Heart left ventricle (tissue), 16 donors: ENCODE measurements at places on chromosomes 11 and 22.

- no peak for DNase-seq
Measured at GRCh38 chr11:106159836-106160235, 82.4 kb downstream of the AASDHPPT start.

DNA sequence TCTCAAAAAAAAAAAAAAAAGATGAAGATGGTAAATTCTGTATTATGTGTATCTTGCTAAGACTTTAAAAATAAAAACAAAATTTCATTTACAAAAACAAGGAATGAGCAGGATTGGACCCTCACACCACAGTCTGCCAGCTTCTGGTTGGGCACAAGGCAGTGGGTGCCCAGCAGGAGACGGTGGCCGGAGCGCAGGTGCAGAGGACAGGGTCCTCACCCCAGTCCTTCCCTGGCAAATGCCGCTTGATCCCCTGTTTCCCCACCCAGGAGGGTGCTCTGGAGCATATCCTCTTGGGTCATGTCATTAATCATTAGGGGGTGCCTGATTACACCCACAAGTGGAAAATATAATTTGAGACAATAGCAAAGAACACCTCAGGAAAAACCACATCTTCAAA is 31.2 kb downstream of the SHANK2 start:
- no peak for DNase-seq

DNA sequence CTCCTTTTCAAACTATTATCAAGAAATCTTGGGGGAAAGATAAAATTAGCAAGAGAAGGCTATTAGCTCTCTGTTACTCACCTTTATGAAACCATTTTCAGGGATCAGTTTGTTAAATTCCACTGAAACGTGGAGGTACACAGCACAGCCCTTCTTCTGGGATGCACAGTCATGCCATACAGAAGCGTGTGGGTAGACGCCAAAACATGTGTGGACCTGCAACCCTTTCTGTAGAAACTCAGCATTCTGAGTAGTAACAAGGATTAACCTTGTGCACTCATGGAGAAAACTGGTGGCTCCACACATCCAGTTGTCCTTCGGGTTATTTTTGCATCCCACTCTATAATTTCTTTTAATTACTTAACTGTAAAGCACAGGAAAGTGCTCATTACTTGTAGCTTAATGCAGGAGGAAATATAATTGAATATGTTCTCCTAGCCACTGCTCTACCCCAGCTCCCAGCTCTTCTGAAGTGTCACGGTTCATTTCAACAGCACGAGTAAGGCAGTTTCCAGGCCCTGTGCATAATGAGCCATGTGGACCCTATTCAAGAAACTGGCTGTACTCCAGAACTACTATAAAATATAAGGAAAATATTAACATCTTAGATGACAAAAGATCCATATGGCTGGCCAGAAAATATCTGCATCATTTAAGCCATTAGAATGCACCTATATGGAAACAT is 26.1 kb downstream of the BDNF start:
- no peak for DNase-seq

DNA sequence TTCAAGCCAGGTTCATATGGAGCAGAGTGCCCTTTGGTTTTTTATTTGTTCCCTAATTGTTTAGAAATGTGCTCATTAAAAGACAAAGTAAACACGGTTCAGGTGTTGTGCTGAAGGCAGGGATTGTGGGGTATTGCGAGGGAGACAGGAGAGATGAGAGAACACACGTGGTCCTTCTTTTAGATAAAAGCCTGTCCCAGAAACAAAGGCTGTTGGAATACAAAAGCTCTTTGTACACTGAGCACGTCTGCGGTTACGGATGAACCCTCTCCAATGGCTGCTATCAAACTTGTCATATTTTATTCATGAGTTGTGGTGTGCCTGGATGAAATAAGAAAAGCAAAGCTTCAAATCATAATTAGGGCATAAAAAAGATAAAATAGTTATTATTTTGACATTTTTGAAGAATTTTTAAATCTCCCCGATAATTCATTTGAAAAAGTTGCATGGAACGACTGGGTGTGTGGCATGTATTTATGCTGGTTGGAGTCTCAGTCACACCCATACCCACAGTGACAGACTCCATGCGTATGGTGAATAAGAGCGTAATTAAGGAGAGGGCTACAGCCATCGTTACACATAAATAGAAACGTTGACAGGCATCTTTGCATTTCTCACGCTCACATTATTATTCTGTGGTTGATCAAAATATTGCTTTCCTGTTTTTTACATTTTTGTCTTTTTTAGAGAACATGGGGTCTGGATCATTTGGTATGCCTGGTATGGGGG is 92.9 kb downstream of the NELL1 start:
- DNase-seq = no peak

- DNase-seq = no peak
Measured at GRCh38 chr11:43567396-43567975, 113.1 kb upstream of the HSD17B12 start.

GRCh38 chr11:79206951-79207350 is 233.9 kb downstream of the TENM4 start:
- DNase-seq = no peak

DNA sequence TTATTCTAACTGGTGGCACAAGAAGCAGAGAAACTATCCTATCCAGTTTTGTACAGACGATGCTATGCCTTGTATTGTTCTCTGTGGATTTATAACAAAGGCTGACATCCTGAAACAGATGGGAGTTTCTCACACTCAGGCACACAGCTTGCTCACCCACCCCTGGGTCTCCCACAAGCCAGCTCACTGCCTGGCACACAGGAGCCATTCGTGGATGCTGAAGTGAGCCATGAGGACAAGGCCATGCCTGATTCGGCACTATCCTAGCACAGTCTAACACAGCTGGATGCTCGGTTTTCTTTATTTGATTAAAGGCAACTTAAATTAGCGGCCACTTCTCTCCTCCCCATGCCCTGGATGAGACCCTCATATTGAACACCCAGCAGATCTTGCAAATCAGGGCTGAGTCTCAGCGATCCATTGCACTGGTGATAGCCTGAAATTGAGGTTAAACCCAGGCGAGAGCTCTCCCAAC is 25.7 kb upstream of the TMPRSS4 start:
- DNase-seq = no peak

DNA sequence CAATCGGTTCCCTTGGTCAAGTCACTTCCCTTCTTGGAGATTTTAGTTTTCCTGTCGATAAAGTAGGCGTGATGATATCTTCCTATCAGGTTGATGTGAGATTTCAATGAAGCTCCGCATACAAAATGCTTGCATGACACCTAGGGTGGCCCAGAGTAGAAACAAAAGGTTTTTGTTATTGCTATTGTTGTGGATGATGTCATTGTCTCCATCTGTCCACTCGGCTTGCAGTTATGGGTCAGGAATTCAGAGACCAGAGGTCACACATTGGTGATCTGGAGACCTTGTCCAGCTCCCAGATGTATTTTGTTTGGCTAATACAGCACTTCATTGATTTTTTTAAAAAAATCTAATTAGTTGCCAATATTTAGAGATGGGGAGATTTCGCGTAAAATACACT is 382.1 kb downstream of the MN1 start:
- no peak for DNase-seq

DNA sequence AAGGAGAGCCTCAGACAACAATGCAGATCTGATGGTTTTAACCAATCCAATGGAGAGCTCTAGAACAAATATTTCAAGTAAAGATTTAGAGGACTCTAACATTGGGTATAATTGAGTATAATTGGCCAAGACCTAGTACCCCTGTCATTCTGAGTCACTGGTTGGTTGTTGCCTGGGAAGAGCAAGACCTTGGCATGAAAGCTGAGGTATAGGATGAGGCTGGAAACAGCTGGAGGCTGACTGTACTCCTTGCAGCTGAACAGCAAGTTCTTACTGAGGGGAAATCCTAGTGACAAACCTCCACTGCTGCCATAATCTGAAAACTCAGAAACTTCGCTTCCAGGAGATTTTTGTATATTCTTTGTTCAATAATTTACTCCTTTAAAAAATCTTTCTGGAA is 54.3 kb upstream of the MUC15 start:
- no peak for DNase-seq

DNA sequence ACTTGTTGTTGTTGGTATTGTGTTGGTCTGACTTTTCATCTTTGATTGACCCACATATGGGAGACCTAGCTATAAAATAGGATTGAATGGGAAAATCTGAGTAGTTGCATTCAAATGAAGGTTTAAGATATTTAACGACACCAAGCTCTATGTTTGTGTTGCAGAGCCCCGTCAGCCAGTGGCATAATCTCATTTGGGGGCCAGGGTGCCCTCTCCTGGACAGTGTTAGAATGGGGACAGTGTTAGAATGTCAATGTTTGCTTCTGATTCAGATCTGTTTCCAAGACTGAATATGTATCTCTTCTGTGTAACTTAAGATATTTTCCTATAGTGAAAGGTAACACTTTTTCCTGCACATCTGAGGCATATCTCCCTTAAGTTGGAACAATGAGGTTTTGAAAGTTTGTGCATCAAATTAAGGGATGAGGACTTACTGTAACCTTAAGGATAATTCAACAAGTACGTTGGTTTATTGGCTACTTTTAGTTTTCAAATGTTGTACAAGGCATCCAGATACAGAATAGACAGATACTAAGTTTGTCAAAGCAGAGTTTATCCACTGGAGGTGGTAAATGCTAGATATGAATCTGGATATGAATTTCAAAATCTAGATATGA is 5.3 kb upstream of the OR52M1 start:
- peak; percentile 22 for DNase-seq

DNA sequence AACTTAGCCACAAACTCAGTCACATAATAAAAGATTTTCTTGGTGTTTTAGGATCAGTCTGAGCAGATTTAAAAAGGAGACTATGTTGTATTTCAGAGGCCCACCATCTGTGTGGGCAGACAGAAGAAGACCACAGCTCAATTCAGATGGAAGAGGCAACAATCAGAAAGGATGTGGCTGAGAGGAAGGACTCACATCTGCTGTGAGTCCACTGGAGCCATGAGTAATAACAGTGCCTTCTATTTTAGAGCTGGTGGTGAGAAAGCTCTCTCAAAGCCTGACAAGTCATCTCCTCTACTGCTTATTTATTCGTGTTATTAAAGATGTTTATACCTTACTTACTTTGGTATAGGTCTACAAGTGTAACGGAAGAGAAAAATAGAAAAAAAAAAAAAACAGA is 357.2 kb downstream of the OPCML start:
- DNase-seq = no peak

DNA sequence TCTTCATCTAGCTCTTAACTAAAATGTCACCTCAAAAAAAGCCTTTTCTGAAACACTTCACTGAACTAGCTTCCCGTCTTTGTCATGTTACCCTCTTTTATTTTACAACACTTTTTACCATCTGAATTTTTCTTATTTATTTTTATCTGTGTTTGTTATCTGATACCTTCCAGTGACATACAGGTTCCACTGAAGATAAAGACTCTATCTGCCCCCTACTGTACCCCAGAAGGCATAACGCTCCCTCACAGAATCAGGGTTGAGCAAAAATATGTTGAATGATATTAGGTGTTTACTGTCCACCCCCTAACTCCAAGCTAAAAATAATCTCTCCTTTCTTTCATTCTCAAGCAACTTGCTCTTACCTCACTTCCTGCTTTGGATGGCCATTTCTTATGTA is 654.2 kb downstream of the NELL1 start:
- no peak for DNase-seq

DNA sequence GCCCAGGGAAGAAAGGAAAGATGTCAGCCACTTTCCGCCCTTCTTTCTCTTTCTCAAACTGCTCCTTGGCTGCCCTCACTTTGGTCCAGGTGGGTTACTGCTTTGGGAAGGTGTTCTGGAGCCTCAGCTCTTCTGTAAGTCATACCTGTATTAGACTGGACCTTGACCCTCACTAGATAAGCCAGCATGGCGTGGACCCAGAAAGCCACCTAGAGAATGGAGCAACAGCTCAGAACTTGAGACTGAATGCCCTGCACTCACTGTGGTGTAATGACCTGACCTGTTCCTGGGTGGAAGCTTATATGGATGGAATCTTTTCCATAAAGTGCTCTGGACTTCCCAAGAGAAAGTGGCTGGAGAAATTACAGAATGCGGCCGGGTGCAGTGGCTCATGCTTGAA is 15.6 kb downstream of the ACP2 start:
- DNase-seq = no peak

DNA sequence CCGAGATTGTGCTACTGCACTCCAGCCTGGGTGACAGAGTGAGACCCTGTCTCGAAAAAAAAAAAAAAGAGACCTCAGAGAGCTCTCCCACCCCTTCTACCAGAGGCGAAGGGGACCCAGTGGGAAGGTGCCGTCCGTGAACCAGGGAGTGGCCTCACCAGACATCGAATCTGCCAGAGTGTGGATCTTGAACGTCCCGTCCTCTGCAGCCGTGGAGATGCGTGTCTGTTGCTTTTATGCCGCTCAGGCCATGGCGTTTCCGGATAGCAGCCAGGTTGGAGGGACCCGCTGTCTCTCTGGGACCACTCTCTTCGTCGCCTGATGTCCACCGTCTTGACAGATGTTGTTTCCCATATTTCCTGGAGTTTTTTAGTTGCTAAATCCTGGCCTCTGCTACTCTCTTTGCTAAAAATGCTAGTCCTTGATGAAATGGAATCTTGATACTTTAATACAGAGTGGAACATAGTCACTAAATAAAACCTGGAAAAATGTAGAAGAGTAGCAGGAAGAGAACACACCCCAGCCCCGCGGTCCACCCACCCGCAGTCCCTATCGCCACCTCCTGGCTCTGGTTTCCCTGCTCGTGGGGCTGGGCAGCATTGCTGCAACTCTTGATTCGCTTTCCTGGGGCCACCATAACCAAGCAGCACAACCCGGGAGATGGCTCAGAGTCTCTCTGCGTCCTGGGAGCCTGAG is 12.0 kb upstream of the MUC6 start:
- DNase-seq = no peak

GRCh38 chr11:3838504-3838903 is 2.3 kb downstream of the RHOG start:
- no peak for DNase-seq

- DNase-seq = no peak
Measured at GRCh38 chr11:9714272-9714940, 50.5 kb downstream of the SWAP70 start.

DNA sequence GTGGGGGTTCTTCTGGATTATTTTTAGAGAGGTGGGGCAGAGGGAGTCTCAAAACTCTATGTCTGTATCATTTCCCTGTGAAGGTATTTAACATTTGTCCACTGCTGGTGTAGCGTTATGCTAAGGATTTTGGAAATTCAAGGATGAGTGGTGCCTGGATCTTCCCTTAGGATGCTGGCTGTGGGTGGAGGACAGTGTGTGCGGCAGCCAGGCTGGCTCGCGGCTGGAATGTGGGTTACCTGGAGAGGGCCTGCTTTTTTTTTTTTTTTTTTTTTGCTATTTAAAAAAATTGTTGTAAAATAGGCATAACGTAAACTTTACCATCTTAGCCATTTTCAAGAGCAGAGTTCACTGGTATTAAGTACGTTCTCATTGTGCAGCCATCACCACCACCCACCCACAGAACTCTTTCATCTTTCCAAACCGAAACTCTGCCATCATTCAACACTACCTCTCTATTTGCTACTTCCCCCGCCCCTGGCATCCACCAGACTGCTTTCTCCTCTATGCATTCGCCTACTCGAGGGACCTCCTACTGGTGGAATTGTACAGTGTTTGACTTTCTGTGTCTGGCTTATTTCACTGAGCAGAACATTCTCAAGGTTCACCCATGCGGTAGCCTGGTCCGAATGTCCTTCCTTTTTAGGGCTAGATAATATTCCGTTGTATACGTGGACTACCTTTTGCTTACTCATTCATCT is 67.1 kb downstream of the PARVB start:
- DNase-seq = peak; percentile 4
